ENCODE measurements at places on chromosomes 6 and 20.
A peak's percentile ranks its signal among the peaks of the same experiment; 100 is the strongest.

GRCh38 chr6:114301596-114302219 is 41.1 kb downstream of the HS3ST5 start:
- H3K36me3 ChIP-seq, result no peaks in the 10 kb centered on the region
- DNase-seq, result no peak
- H3K4me1 ChIP-seq, result no peaks in the 10 kb centered on the region

DNA sequence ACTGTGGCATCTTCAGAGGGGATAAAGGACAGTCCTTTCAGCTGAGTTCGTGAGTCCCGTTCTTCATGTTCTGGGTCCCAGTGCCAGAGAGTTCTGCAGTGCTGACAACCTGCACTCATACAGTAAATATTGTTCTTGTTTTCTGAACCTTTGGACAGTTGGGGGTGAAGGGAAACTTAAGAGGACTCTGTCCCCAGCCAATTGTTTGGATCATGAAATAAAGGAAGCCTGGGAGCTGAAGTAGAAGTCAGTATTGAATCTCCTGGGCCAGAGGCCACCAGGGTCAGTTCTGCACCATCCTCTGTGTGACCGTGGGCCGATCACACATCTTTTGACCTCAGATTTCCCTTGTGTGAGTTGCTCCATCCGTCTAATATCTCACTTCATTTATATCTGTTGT is 3.2 kb downstream of the SLC2A12 start:
- no peaks in the 10 kb centered on the region for H3K36me3 ChIP-seq
- no peak overlapping the region for H3K27ac ChIP-seq
- H3K4me1 ChIP-seq, result no peaks in the 10 kb centered on the region
- no peaks in the 10 kb centered on the region for H3K27me3 ChIP-seq

DNA sequence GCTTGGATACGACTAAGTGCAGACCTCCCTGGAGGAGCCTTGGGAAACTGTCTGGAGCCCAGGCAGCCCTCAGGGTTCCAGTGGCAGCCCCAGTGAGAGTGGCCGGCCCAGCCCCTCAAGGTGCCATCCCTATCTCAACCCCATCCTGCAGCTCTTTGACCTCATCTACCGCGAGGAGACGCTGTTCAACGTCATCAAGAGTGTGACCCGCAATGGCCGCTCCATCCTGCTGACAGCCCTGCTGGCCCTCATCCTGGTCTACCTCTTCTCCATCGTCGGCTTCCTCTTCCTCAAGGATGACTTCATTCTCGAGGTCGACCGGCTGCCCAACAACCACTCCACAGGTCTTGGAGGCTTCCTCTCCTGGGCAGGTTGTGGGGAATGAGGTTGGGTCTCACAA is 20.7 kb downstream of the UQCC2 start:
- no peak overlapping the region for H3K4me3 ChIP-seq
- no peaks in the 10 kb centered on the region for H3K27me3 ChIP-seq
- DNase-seq, result no peak
- H3K36me3 ChIP-seq, result peaks cover 89% of the 10 kb centered on the region
- peaks cover 18% of the 10 kb centered on the region for H3K4me1 ChIP-seq

DNA sequence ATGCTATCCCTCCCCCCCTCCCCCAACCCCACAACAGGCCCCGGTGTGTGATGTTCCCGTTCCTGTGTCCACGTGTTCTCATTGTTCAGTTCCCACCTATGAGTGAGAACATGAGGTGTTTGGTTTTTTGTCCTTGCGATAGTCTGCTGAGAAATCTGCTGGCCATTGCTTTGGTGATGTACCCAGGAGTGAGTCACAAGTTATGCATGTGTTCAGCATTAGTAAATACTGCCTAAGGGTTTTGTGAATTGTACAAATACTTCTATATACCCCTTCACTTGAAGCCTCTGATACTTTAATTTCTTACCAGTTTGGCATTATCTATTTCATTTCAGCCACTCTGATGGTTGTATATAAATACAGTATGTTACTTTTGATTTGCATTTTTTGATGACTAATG is 711.3 kb upstream of the GJE1 start:
- no peaks in the 10 kb centered on the region for H3K36me3 ChIP-seq
- H3K4me3 ChIP-seq, result no peak overlapping the region
- no peak for DNase-seq
- H3K27me3 ChIP-seq, result no peaks in the 10 kb centered on the region
- H3K27ac ChIP-seq, result no peak overlapping the region
- no peaks in the 10 kb centered on the region for H3K4me1 ChIP-seq

DNA sequence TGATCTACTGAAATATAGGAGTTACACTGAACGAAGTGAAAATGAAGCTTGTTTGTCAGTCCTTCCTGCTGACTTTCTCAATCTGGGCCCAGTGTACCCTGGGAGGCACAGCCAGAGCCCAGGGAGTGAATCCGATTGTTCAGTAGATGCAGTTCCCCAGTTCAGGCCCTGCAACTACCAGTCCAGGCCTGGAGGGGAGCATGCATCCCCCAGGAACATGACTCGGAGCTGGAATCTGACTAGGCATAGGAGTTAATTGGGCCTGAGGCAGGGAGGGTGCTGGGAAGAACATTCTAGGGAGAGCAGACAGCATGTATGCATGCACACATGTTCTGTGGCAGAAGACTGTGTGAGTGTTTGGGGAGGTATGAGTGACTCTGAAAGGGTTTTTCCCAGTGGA is 42.1 kb downstream of the PHACTR3 start:
- no peak overlapping the region for H3K27ac ChIP-seq
- H3K4me3 ChIP-seq, result no peak overlapping the region
- no peaks in the 10 kb centered on the region for H3K27me3 ChIP-seq
- DNase-seq, result no peak

DNA sequence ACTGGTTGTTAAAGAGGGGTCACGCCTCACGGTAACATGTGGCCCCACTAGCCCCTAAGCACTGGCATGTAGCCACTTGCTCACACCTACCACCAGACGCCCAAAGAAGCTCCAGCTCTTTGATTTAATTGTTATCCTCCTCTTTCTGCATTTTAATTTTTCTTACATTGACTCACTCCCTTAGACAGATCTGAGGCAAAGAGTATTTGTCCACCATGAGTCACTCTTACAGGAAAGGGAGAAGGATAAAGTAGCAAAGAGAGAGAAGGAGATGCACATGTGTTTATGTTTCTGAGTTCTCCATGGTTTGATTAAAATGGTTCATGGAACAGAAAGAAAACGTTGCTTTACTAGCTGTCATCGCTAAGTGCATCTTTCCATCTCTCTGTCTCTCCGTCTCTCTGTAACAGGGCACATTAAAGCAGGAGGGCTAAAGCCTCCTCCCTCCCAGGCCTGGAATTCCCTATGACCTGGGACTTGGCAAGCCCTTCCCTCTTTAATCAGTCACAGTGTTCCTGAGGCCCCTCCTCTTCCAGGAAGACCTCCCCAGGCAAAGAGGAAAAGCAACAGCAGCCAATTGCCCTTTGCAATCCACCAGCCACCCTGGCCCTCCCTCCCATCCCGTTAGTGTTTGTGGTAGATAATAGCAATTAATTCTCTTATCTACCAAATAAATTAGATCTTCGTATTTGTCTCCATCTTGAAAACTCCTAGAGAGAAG is 112.8 kb upstream of the TSHZ2 start:
- no peak overlapping the region for H3K4me3 ChIP-seq
- peak; percentile 3 for DNase-seq
- H3K27ac ChIP-seq, result no peak overlapping the region
- H3K4me1 ChIP-seq, result no peaks in the 10 kb centered on the region

DNA sequence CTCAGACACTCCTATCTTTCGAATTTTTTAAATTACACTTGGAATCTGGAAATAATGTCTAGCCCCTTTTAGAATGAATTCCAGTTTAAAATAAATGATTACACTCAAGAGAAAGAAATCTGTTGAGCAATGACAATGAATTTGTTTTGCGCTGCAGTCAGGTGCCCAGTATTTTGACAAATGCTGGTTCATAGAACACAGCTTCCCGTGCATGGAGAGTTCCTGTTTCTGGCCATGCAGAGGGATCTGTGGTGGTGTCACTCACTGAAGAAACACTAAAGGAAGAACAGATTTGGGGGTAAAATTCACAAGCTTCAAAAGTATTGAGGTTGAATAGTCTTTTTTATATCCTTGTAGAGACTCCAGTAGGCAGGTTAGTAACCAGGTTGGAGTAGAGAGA is 113.4 kb upstream of the CEP85L start:
- H3K36me3 ChIP-seq, result no peaks in the 10 kb centered on the region
- H3K27me3 ChIP-seq, result no peaks in the 10 kb centered on the region
- DNase-seq, result no peak
- H3K4me3 ChIP-seq, result no peak overlapping the region
- H3K4me1 ChIP-seq, result no peaks in the 10 kb centered on the region
- H3K27ac ChIP-seq, result no peak overlapping the region

DNA sequence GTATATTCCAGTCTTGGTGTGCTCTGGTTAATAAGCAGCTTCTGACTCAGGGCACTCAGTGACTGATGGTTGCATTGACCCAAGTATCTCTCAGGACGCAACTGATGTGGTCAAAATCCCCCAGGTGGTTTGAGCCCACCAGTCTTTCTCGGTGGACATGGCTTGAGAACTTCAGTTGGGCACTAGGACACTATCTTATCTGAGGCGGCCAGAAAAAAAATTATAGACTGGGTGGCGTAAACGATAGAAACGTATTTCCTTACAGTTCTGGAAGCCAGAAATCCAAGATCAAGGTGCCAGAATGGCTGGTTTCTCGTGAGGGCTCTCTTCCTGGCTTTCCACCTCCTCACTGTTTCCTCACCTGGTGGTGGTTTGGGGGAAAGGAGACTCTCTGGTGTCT is 52.2 kb downstream of the PPP1R16B start:
- no peaks in the 10 kb centered on the region for H3K27me3 ChIP-seq
- DNase-seq, result no peak
- no peak overlapping the region for H3K4me3 ChIP-seq
- no peaks in the 10 kb centered on the region for H3K4me1 ChIP-seq

- no peaks in the 10 kb centered on the region for H3K4me1 ChIP-seq
- H3K4me3 ChIP-seq, result no peak overlapping the region
- no peaks in the 10 kb centered on the region for H3K36me3 ChIP-seq
- DNase-seq, result no peak
Measured at GRCh38 chr20:45510242-45510862, 5.1 kb downstream of the SPINT3 start.

- no peak overlapping the region for H3K27ac ChIP-seq
- H3K4me1 ChIP-seq, result no peaks in the 10 kb centered on the region
- H3K27me3 ChIP-seq, result no peaks in the 10 kb centered on the region
- H3K36me3 ChIP-seq, result no peaks in the 10 kb centered on the region
Measured at GRCh38 chr6:16067568-16067967, 61.3 kb upstream of the MYLIP start.

- H3K36me3 ChIP-seq, result no peaks in the 10 kb centered on the region
- peak overlapping the region; percentile 3 for H3K27ac ChIP-seq
- H3K4me3 ChIP-seq, result no peak overlapping the region
- H3K4me1 ChIP-seq, result peaks cover 18% of the 10 kb centered on the region
- peak; percentile 72 for DNase-seq
- H3K27me3 ChIP-seq, result no peaks in the 10 kb centered on the region
Measured at GRCh38 chr20:51462566-51463276, 79.8 kb downstream of the NFATC2 start.

DNA sequence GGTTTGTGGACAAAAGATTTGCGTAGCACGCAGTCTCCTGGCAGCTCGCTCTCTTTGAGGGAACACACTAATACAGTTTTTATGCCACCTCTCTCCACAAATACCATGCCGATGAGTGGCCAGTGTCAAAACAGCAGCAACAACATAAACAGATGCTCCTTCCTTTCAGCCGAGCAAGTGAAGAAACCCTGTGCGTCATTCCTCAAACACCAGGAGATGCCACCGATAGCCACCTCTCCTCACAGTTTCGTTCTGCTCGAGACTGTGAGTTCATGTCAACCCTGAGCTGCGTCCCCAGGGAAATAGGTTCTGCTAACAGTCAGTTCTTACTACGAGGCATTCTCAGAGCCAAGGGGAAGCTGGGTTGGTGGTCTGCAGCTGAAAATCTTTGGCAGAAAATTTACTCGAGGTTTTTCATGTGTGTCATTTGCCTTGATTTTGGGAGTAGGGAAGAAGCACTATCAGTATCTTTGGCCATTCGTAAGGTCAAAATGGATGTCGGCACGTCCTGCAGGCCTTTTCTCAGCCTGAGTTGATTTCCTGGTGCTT is 59.9 kb downstream of the EYA2 start:
- H3K4me1 ChIP-seq, result peaks cover 11% of the 10 kb centered on the region
- no peak overlapping the region for H3K4me3 ChIP-seq
- DNase-seq, result no peak
- H3K36me3 ChIP-seq, result no peaks in the 10 kb centered on the region
- no peak overlapping the region for H3K27ac ChIP-seq

DNA sequence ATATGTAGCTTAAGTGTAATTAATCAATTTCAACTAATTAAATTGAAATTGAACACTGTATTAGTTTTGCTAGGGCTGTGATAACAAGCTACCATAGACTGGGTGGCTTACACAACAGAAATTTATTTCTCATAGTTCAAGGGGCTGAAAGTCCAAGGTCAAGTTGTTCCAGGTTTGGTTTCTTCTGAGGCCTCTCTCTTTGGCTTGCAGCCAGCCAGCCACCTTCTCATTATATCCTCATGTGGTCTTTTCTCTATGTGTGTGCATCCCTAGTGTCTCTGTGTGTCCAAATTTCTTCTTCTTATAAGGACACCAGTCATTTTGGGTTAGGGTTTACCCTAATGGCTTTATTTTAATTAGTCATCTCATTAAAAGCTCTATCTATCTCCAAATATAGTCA is 611.7 kb downstream of the UTRN start:
- H3K4me1 ChIP-seq, result peaks cover 10% of the 10 kb centered on the region
- H3K27ac ChIP-seq, result peak overlapping the region; percentile 71
- H3K4me3 ChIP-seq, result no peak overlapping the region
- DNase-seq, result no peak
- no peaks in the 10 kb centered on the region for H3K27me3 ChIP-seq
- H3K36me3 ChIP-seq, result no peaks in the 10 kb centered on the region

GRCh38 chr6:33992191-33992590 is 153.7 kb downstream of the GRM4 start:
- no peaks in the 10 kb centered on the region for H3K4me1 ChIP-seq
- DNase-seq, result no peak
- H3K27ac ChIP-seq, result no peak overlapping the region
- no peaks in the 10 kb centered on the region for H3K27me3 ChIP-seq
- H3K4me3 ChIP-seq, result no peak overlapping the region

DNA sequence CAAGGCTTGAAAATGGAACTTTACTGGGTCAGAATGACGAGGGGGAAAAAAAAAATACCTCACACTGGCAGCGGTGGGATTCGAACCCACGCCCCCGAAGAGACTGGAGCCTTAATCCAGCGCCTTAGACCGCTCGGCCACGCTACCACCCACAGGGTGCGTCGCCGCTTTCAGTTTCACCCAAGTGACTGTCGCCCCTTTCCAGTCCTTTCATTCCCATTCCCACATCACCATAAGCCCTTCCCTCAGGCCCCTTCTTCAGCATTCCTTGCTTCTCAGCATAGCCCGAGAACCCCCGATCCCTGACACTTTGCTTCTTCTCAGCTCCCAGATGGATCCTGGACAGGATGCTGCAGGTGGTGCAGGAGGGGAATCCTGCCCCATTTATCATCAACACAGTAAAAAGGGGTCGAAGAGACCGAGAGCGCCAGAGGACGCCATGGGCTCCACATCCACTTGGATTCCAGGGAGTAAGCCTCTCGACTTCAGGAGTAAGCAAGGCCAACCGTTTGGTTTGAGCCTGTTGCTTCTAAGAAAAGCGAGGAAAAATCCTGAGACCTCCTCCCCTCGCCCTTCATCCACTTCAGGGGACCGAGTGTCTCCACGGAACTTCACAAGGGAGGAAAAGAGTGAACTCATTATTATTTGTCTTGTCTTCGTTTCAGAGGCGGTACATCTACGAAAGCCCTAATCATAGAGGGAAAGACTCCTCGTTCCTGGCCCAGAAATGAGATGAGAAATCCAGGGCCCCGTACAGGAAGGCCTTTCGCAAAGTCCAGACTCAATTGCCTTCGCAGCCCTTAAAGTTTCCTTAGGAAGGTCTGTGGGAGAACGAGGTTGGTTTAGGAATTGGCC is 20.0 kb upstream of the TRIM27 start:
- H3K4me3 ChIP-seq, result no peak overlapping the region
- peaks cover 13% of the 10 kb centered on the region for H3K4me1 ChIP-seq
- peak overlapping the region; percentile 31 for H3K27ac ChIP-seq
- DNase-seq, result peak; percentile 64

GRCh38 chr6:25866011-25866410 is 8.0 kb downstream of the SLC17A3 start:
- no peak overlapping the region for H3K4me3 ChIP-seq
- no peaks in the 10 kb centered on the region for H3K4me1 ChIP-seq
